ENCODE measurements at places on chromosomes 3 and 15.
A peak's percentile ranks its signal among the peaks of the same experiment; 100 is the strongest.

DNA sequence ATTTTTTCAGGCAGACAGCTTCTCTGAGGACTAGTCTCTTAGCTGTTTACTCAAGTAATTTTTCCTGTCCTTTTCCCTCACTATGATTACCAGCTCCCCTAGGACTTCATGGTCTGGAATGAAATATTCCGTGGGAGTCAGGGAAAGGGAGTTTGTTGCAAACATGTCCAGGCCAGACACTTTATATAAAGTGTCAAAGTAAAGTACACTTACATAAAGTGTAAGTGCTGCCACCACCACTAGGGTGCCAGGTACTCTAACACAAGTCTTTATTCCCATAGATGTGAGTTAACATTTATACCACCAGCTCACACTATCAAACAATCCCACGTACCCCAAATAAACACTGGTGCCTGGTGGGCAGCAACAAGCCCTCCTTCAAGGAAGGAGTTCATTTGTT is 179.8 kb downstream of the SNRPN start:
- no peak for DNase-seq

- no peak for DNase-seq
Measured at GRCh38 chr3:169508426-169508825, 155.1 kb downstream of the MECOM start.

- DNase-seq: no peak
Measured at GRCh38 chr15:69793781-69794451, 303.8 kb downstream of the TLE3 start.

GRCh38 chr3:160707187-160707794 is 30.3 kb downstream of the ARL14 start:
- DNase-seq: peak; percentile 67

DNA sequence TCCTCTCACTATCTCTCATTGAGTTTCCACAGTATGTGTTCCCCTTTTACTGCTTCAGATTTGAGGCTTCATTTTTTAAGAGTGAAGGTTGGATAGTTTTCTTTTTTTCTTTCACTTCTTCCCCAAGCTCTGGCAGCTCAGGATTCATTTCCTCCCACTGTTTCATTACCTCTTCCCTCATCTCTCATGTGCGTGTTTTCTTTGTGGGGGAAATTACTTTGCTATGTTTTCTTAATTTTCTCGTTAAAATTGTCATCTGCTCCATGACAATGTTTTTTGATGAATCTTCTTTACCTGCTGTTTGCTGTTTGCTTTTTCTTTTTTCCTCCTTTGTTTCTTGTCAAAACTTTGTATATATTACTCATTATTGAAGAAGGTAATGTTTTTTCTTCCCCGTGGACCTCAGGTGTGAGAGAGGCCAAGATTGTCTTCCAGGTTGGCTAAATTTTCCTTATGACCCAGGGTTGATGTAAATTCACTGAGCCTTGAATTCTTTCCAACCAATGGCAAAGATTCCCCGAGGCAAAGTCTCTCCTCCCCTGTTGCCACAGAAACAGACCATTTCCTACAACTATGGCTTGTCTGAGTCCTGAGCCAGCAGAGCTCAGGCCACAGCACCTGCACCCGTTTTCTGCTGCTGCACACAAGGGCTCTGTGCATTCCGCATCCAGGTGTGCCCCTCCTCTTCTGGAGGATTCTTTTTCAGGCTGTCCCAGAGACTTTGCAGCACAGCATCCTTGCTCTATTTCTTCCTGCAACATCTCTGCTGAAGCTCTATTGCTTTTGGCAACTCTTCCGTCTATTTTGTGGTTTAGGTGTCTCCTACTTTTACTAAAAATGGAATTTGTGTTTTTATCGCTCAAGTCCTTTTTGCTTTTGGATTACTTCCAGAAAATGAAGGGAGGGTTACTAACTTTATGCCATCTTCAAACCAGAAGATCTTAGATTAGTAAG is 66.1 kb downstream of the NOX5 start:
- no peak for DNase-seq

GRCh38 chr3:171206283-171206682 is 179.8 kb upstream of the SLC2A2 start:
- DNase-seq: peak; percentile 59

DNA sequence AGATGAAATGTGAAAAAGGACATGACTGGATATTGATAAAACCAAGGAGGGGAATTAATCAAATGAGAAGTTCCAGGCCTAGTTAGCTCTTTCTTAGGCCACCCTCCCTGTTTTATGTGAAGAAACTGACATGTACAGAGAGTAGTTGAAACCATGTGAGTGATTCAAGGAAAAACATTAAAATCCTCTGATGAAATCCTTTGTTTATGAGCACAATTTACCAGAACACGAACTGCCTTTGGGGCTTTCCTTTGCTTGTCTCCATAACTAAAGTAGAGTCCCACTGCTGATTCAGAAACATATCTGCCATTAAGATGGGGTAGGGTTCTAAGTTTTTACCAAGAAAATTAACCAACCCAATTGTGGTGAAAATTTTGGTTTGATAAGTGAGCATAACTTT is 558.3 kb downstream of the NR2F2 start:
- DNase-seq: no peak

GRCh38 chr15:95715906-95716656 is 614.4 kb upstream of the NR2F2 start:
- no peak for DNase-seq

DNA sequence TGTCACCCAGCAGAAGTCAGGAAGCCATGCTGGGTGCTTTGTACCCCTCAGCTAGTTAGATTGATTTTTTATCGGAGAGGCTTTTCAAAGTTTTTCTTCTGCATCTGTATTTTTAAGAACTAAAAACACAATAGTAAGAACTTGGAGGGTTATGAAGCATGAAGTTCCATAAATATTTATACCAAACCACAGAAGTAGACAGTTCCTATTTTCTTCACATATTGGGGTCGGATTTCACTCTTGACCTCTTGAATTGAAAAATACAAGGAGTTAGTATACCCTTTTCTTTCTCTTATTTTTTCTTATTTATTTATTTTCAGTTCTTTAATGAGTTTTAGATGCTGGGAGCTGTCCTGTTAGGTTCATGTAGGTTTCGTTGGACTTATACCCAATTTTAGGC is 35.1 kb downstream of the SLC25A26 start:
- DNase-seq: no peak

- no peak for DNase-seq
Measured at GRCh38 chr15:77516076-77516475, 95.4 kb downstream of the HMG20A start.

DNA sequence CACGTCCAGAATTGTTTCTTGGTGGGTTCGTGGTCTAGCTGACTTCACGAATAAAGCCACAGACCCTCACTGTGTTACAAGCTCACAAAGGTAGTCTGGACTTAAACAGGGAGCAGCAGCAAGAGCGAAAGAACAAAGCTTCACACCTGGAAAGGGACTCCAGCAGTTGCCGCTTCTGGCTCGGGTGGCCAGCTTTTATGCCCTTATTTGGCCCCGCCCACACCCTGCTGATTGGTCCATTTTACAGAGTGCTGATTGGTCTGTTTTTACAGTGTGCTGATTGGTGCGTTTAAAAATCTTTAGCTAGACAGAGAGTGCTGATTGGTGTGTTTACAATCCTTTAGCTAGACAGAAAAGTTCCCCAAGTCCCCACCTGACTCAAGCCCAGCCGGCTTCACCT is 194.2 kb upstream of the NDN start:
- no peak for DNase-seq

DNA sequence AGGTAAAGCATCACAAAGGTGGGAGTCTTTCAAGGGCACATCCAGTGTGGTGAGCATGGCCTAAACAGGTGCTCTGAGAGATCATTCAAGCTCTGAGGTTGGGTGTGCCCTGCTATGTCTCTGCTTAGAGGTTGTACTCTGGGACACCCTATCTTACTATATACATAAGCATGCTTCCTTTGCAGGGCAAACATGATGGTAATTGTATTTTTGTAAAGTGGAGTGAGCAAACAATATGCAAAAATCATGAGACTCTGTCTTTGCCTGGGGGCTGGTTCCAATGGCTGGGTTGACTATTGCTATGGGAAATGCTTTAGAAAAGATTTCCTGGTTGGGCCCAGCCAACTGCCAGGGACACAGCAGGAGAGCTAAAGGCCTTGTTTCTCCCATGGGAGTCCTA is 315.1 kb upstream of the TLE3 start:
- DNase-seq: no peak

DNA sequence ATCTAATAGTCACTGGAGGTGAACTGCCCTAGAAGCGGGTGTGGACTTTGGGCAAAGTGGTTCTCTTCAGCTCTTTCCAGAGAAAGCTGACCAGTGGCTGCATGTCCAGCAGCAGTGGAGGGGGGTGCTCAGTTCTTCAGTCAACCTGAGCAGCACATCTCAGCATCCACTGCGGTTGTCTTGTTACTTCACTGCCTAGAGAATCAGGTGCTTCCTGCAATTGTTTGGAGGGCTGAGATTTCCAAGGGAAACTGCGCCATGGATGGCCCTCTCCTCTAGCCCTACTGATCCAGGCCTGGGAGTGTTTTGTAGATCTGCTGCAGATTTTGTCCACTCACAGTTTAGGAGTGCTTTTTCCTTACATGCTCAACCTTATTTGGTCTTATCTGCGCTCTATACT is 65.6 kb upstream of the CFAP161 start:
- no peak for DNase-seq

- DNase-seq: no peak
Measured at GRCh38 chr3:155676252-155676981, 68.5 kb downstream of the PLCH1 start.

- DNase-seq: no peak
Measured at GRCh38 chr3:127735767-127736693, 63.3 kb downstream of the ABTB1 start.

GRCh38 chr15:60101416-60101815 is 97.3 kb downstream of the FOXB1 start:
- DNase-seq: no peak

- no peak for DNase-seq
Measured at GRCh38 chr3:173351886-173352285, 45.7 kb upstream of the NLGN1 start.

DNA sequence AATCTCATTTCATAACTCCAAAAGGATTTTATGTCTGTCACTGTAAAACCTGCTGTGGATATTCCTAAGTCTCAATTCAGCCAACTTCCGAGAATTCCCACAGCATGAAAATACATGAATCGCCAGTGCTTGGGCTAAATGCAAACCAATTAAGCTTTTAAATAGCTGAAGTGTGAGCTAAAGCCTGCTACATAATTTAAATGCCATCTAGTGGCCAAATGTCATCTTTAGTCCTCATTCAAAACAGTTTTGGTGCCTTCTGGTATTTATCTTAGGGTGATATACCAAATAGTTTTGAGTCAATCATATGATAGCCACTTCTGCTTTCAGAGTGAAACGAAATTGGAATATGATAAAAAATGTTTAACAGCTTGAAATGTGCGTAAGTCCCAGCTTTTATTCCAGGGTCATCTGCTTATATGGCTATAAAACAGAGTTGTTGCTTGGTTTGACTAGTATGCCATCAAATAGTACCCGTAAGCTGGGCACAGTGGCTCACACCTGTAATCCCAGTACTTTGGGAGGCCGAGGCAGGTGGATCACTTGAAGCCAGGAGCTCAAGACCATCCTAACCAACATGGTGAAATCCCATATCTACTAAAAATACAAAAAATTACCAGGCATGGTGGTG is 41.8 kb upstream of the CCNL1 start:
- peak; percentile 68 for DNase-seq

- no peak for DNase-seq
Measured at GRCh38 chr3:136602818-136603217, 149.4 kb downstream of the STAG1 start.

- peak; percentile 79 for DNase-seq
Measured at GRCh38 chr3:123405936-123406510, 42.9 kb downstream of the ADCY5 start.

- DNase-seq: peak; percentile 59
Measured at GRCh38 chr15:40471808-40472150, 995 bp downstream of the CHST14 start.

DNA sequence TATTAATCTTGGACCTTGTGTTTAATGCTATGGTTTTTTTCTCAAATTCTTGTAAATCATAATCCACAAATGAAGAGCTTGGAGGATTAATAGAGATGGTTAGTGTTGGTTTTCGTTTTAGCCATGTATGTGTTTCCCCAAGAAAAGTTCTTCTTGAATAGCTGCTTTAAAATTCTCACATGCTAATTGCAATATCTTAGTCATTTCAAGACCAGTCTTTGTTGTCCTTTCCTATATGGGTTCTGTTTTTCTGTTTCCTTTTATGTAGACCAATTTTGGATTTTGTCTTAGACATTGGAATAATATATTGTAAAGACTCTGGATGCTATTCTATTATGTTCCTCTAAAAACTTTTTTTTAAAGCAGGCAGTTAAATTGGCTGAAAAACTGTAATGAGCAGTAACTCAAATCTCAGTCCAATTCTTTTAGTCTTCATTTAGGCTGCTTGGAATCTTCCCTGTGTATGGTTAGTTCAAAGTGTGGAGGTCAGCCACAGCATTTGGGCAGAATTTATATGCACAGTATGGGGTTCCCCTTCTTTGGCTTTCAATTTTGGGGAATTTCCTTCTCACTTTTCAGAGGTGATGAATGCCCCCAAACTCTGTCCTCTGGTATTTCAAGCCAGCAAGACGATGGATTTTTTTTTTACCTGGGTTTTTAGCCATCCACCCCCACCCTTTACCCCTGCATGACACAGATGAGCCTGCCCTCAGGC is 39.1 kb upstream of the DNAJC13 start:
- no peak for DNase-seq

DNA sequence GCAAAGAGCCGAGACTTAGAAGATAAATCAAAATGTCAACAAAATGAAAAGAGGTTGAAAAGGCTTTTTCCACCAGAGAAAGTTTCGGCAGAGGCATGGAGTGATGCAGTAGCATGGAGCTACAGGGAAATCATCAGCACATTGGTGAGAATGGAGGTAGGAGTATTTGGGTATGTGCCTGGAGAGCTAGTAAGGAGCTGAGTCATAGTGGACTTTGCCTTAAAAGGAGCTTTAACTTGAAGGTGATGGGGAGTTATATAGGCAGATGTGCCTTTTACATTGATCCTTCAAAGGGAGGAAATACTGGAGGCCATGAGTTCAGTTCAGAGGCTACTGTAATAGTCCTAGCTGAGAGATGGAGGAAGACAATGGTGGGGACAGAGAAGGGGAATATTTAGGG is 44.3 kb downstream of the IL5RA start:
- DNase-seq: no peak

GRCh38 chr15:48456134-48456533 is 124.9 kb downstream of the DUT start:
- DNase-seq: no peak

- DNase-seq: no peak
Measured at GRCh38 chr3:47912006-47912504, 104.2 kb downstream of the MAP4 start.

DNA sequence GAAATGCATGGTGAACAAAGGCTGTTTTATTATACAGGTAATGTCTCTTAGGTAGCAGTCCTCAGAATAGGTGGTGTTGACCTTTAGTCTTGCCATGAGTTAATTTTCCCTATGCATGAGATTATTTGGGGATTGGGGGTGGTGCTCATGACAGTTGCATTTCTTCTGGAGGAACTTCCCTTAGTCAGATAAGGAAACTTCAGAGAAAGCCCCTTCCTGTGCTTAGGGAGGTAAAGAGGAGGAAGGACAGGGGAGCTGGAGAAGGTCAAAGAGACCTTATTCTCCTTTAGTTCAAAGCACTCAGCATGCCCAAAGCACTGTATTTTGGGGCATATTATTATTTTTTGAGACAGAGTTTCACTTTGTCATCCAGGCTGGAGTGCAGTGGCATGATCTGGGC is 47.7 kb downstream of the ZBTB11 start:
- DNase-seq: no peak

GRCh38 chr15:57555270-57555669 is 36.4 kb upstream of the MYZAP start:
- DNase-seq: no peak
